Lung microvascular endothelial cell (primary cell): ENCODE measurements at places on chromosomes 6 and 20.

DNA sequence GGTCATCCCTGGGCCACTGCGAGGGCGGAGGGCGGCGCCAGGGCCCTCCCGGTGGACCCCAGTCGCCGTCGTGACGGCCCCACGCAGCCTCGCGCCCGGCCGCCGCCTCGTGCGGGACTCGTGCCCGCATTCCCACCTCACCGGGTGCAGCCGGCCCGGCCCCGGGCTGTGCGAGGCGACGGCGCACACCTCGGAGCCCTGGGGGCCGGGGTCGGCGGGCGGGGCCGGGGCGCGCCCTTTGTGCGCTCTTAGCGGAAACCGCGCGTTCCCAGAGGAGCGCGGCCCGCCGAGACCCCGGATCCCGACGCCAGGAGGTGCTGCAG lies 5.5 kb upstream of the DLL1 start:
- no peak for DNase-seq

DNA sequence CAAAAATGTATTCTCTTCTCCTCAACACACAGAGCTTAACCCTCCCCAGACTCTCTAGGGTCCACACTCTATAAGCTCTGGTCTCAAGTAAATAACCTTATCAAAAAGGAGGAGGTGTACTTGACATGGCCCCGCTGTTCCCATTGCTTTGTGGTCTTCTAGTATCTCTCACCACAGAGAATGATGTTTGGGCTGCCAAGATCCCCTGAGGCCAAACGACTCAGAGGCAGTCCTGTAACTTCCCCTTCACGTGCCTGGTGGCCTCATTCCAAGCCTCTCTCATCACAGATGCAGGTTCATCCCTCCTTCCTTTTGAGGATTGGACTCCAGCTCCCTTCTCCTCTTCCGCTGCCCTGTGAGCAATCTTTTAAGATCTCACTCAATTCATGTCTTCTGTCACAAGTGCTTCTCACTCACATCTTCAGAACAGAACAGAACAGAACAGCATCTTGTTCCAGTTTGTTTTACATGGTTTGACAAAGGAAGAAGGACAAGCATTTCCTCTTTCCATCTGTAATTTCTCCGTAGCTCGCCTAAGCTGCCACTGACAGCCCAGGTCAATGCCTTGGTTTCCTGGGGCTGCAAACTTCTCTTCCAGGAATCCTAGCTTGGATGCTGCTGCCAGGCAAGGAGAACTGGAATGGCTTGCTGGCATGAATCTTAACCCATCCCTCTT lies 541.5 kb downstream of the CD83 start:
- DNase-seq = no peak

DNA sequence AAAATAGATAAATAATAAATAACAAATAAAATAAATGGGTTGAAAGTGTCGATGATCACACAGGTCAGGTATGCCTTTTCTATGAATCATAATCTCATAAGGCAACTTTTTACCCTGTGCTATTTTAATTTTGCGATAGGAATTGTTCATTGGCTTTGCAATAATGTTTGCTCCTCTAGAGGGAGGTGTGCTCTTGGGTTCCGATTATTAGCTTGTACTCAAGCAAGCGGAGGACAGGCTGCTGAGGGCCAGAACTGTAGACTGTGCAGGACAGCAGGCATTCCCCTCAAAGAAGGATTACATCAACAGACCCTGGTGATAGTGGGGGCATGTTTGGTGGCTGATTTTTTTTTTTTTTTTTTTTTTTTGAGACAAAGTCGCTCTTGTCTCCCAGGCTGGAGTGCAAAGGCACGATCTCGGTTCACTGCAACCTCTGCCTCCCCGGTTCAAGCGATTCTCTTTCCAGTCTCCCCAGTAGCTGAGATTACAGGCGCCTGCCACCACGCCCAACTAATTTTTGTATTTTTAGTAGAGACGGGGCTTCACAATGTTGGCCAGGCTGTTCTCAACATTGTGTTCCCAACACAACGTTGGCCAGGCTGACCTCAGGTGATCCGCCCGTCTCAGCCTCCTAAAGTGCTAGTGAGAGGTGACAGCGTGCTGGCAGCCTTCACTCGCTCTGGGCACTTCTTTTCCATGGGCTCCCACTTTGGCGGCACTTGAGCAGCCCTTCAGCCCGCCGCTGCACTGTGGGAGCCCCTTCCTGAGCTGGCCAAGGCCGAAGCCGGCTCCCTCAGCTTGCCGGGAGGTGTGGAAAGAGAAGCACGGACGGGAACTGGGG lies 35.6 kb downstream of the RIOK1 start:
- DNase-seq = peak; percentile 13

GRCh38 chr6:121733234-121733633 lies 297.8 kb downstream of the GJA1 start:
- DNase-seq = peak; percentile 1

- DNase-seq = no peak
Measured at GRCh38 chr6:150510576-150510975, 89.1 kb upstream of the PLEKHG1 start.

DNA sequence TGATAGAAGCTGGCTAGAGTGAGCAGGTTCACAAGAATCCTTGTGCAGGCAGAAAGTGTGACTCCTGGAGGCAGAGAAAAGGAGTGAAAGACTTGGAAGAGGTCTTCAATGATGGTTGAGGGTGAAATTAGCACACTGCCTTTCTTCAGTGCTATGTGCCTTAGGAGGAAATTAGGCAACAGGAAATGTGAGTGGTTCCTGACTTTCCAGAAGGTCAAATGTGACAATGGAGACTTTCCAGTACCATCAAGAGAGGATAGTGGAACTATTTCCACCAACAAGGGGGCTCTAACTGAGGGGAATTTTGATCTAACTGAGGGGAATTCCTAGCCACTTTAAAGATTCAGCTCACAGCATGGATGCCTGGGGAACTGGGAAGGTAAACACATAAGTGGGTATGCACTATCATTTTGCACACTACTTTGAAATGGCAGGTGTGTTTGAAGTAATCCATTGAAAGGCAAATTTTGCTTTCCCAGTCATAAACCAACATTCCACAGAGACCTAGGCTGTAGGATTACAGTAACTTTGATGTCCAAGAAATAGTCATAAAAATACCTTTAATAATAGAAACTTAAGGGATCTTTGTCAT lies 90.0 kb downstream of the PERP start:
- DNase-seq = peak; percentile 59

- peak; percentile 64 for DNase-seq
Measured at GRCh38 chr20:49979030-49979832, 3.5 kb upstream of the SNAI1 start.

- no peak for DNase-seq
Measured at GRCh38 chr20:1945134-1945618, 48.7 kb downstream of the PDYN start.

DNA sequence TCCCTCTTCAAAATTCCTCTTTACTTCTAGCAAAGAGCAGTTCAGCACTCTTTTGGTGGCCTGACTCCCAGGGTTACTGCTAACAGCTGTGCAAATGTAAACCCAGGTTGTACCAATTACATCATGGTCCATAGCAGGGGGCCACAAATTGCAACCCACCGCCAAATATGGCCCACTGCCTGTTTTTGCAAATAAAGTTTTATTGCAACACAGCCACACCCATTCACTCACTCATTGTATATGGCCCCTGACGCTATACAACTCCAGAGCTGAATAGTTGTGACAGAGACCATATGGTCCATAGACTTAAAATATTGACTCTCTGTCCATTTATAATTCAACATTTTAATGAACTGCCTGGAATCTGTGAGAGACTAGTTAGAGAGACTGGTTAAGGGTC lies 233.4 kb downstream of the NFATC2 start:
- DNase-seq = no peak

- no peak for DNase-seq
Measured at GRCh38 chr6:6674872-6675271, 86.4 kb downstream of the LY86 start.

DNA sequence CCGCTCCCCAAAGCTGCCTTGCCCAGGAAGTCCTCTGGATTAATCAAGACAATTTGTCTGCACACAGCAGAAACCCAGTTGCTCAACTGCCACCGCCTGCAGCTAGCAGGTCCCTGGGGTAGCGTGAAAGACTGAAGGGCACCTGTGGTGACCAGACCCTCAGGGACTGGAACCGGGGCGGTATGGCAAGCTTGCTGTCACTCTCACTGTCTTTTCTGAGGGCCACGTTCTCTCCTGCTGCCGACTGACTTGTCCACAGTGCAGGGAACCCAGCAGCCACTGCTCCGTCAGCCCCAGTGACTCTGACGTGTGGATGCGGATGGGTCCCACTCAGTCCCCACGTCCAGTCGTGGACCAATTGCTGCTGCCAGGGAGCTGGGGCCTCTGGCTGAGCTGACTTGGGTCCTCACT lies 72.8 kb upstream of the PMEPA1 start:
- no peak for DNase-seq

GRCh38 chr6:7241709-7242645 lies 71.0 kb downstream of the SSR1 start:
- no peak for DNase-seq

DNA sequence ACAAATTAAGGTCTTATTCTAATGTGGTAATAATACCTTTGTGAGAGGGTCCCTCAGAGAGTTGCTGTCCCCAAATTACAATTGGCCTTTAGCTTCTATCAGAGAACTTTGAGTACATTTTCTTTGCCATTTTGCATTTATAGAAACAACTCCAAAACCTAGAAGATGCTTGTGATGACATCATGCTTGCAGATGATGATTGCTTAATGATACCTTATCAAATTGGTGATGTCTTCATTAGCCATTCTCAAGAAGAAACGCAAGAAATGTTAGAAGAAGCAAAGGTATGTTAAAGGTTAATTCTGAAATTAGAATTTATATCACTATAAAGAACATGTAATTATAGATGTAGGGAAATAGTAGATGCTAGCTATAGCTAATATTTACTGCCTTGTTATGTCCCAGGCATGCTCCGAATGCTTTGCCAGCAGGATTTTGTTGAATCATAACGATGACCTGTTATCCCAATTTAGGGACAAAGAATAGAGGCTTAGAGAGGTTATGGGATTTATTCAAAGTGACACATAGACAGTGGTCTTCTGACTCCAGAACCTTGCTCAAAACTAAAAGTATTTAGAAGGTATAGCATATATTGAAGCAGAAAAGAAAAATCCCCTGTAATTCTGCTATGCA lies 7.4 kb downstream of the PFDN4 start:
- DNase-seq = no peak
